Kidney (tissue), 22 donors: ENCODE measurements at places on chromosomes 2 and 18. TPM values are rescaled to one million over a fixed set of nuclear protein-coding genes. Genes with fewer than 3 reads are reported as not detected.

MC5R gene
- total RNA-seq, result not detected

CFAP210 gene
- total RNA-seq, result 0.60 TPM

NOL4 gene
- total RNA-seq, result 1.1 TPM

TUBA4B gene
- 0.98 TPM for total RNA-seq

KLHL30 gene
- 5.7 TPM for total RNA-seq

LYPD1 gene
- total RNA-seq, result 11.1 TPM

OBSL1 gene
- 123 TPM for total RNA-seq

AAMP gene
- 70.1 TPM for total RNA-seq

TWIST2 gene
- total RNA-seq, result 1.4 TPM

SLC16A14 gene
- 6.6 TPM for total RNA-seq

CTAGE1 gene
- total RNA-seq, result not detected

COL4A3 gene
- total RNA-seq, result 48.8 TPM

RUFY4 gene
- 0.69 TPM for total RNA-seq

KCNK3 gene
- total RNA-seq, result 8.1 TPM

PLCL1 gene
- total RNA-seq, result 14.7 TPM

PSD4 gene
- 42.0 TPM for total RNA-seq
